ENCODE measurements at places on chromosomes 4 and X. TPM values are rescaled to one million over a fixed set of nuclear protein-coding genes. Genes with fewer than 3 reads are reported as not detected.

- no peak overlapping the region for H3K27ac ChIP-seq
- no peaks in the 10 kb centered on the region for H3K27me3 ChIP-seq
Observed at GRCh38 chrX:135581496-135581895, 61.0 kb downstream of the INTS6L start.

DNA sequence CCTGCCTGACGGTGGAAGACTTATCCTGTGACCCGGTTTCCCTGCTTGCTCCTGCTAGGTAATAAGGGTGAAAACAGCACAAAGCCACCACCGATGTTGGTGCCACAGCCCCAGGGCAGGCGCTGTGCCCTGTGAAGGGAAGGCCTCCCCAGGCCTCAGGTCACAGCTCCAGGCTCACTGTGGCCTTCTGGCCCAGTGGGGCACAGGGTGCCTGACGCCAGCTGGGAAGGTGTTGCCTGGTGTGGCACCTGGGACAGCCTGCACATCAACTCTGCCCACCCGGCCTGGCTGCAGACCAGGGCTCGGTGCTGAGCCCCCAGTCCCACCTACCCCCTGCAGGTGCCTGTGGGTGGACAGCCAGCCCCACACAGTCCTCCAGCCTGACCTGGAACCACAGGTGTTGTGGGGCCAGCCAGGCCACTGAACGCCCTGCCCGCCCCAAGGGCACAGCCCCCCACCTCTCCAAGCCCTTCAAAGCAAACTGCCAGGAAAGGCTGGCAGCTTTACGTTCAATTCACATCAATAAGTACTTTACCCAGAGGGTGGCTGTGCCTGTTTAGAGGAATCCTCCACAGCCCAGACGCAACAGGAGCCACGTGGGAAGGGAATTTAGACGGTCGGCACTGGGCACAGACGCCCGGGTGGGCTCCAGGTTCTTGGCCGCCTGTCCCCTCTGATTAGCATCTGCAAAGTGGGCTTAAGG is 54.3 kb downstream of the ZFYVE28 start:
- H3K4me1 ChIP-seq: no peaks in the 10 kb centered on the region
- DNase-seq: no peak
- H3K36me3 ChIP-seq: no peaks in the 10 kb centered on the region
- H3K4me3 ChIP-seq: peak overlapping the region; percentile 70
- H3K27ac ChIP-seq: peak overlapping the region; percentile 34

GRCh38 chr4:112296949-112297880 is at the start of gene ALPK1:
TSS of gene ALPK1 (plus strand) at chr4:112297369.
- no peak for DNase-seq
- peak within 1 kb of the TSS; percentile 90 for H3K4me3 ChIP-seq
- H3K36me3 ChIP-seq: no peaks in the 10 kb centered on the region
- H3K4me1 ChIP-seq: peaks cover 15% of the 10 kb centered on the region
- peak within 1 kb of the TSS; percentile 85 for H3K27ac ChIP-seq

- H3K27me3 ChIP-seq: no peaks in the 10 kb centered on the region
- no peaks in the 10 kb centered on the region for H3K4me1 ChIP-seq
- no peak overlapping the region for H3K27ac ChIP-seq
- peaks cover 11% of the 10 kb centered on the region for H3K36me3 ChIP-seq
Observed at GRCh38 chr4:81531410-81531809, 59.7 kb upstream of the RASGEF1B start.

DNA sequence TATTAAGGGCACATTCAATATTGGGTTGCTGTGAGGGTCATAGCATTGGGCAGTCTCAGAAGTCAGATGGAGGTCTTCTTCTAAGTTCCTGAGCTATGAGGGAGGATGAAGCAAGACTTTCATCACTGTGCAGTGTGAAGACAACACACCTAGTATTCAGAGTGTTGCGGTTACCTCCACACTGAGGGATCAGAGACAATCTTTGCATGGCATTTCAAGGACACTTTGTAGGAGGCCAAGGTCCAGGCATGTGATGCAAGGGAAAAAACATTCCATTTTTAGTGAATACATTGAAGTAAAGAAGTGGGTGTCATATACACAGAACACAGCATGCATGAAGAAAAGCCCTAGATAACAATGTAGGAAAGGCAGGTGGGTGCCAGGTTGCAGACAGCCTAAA is 481.2 kb upstream of the DIPK2B start:
- H3K4me3 ChIP-seq: no peak overlapping the region
- no peak for DNase-seq
- H3K36me3 ChIP-seq: no peaks in the 10 kb centered on the region
- peaks cover 3% of the 10 kb centered on the region for H3K27me3 ChIP-seq
- H3K4me1 ChIP-seq: no peaks in the 10 kb centered on the region

GRCh38 chrX:42175843-42176242 is 252.5 kb upstream of the CASK start:
- no peaks in the 10 kb centered on the region for H3K27me3 ChIP-seq
- H3K27ac ChIP-seq: no peak overlapping the region
- no peaks in the 10 kb centered on the region for H3K36me3 ChIP-seq

- H3K4me1 ChIP-seq: no peaks in the 10 kb centered on the region
- peaks cover 7% of the 10 kb centered on the region for H3K36me3 ChIP-seq
- no peak overlapping the region for H3K27ac ChIP-seq
- H3K4me3 ChIP-seq: no peak overlapping the region
- no peaks in the 10 kb centered on the region for H3K27me3 ChIP-seq
- DNase-seq: no peak
Observed at GRCh38 chrX:41779941-41780340, 56.0 kb downstream of the GPR82 start.

- H3K4me1 ChIP-seq: no peaks in the 10 kb centered on the region
- H3K27me3 ChIP-seq: no peaks in the 10 kb centered on the region
- DNase-seq: no peak
- no peak overlapping the region for H3K4me3 ChIP-seq
- no peak overlapping the region for H3K27ac ChIP-seq
Observed at GRCh38 chrX:10569946-10570345, 50.4 kb downstream of the MID1 start.

GRCh38 chr4:6891436-6892170 is 18.0 kb upstream of the TBC1D14 start:
- no peaks in the 10 kb centered on the region for H3K27me3 ChIP-seq
- peak overlapping the region; percentile 88 for H3K27ac ChIP-seq

PHOX2B gene
- total RNA-seq: not detected

- DNase-seq: no peak
- no peaks in the 10 kb centered on the region for H3K4me1 ChIP-seq
- no peaks in the 10 kb centered on the region for H3K27me3 ChIP-seq
Observed at GRCh38 chr4:44983083-44983482, 256.7 kb upstream of the GNPDA2 start.

GRCh38 chrX:139832718-139833309 is 100.0 kb downstream of the ATP11C start:
- no peak overlapping the region for H3K27ac ChIP-seq
- H3K4me1 ChIP-seq: peaks cover 20% of the 10 kb centered on the region

- H3K4me1 ChIP-seq: no peaks in the 10 kb centered on the region
- no peak overlapping the region for H3K4me3 ChIP-seq
- H3K36me3 ChIP-seq: no peaks in the 10 kb centered on the region
- DNase-seq: no peak
- no peaks in the 10 kb centered on the region for H3K27me3 ChIP-seq
- no peak overlapping the region for H3K27ac ChIP-seq
Observed at GRCh38 chr4:111269439-111269838, 646.6 kb upstream of the PITX2 start.

DNA sequence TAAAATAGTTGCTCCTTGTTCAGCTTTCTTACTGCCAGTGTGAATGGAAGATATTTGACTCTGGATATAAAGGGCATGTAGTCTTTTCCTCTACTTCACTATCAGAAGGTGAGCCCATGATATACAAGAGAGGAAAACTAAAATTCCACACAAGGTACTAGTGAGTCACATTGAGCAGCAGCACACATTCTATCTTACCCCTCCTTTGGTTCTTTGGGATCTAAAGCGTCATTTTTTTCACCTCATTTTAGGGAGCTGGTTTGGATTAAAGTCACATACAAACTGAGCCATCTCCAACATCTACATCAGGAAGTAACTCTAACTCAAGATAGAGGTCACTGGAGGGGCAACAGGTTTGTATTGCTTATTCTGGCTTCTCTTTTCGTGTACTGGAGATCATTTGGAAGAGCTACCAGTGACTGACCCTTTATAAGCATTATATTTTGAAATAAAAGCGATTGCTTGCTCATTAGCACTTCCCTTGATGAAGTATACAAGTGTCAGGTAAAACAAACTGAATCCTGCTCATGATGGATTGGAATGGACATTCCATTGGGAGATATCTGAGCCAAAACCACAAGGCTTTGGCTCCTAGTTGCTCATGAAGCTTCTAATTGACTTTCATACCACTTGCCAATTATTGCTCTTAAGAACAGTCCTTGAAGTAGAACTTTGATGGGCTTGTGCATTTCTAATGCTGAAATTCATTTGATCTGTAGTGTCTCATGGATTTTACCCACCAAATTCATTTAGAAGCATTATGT is 124.1 kb downstream of the SPCS3 start:
- no peaks in the 10 kb centered on the region for H3K4me1 ChIP-seq
- H3K4me3 ChIP-seq: no peak overlapping the region
- no peak overlapping the region for H3K27ac ChIP-seq
- H3K36me3 ChIP-seq: no peaks in the 10 kb centered on the region

GRCh38 chrX:72308209-72308565 is 2.5 kb upstream of the CITED1 start:
- peaks cover 52% of the 10 kb centered on the region for H3K27me3 ChIP-seq
- H3K36me3 ChIP-seq: no peaks in the 10 kb centered on the region
- H3K27ac ChIP-seq: no peak overlapping the region
- no peak for DNase-seq

DNA sequence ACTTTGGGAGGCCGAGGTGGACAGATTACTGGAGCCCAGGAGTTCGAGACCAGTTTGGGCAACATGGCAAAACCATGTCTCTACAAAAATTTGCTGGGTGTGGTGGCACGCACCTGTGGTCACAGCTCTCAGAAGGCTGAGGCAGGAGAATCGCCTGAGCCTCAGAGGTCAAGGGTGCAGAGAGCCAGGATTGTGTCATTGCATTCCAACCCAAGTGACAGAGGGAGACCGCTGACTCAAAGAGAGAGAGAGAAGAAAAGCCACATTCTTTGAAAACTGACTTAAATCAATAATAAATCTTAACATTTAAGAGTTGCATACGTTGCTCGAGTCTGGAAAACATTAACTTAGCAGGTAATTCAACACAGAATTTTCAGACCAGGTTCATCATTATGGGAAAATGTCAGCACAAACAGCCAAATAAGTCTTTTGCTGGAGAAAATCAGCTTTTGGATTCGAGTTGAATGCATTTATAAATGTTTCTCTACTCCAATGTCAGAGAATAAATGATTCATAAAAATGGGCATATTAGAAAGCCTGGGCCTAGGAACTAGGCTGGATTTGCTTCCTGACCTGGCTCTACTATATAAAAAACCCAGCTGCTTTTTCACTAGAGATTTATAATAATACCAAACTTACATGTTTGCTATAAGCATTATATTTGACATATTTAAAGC is 68.3 kb upstream of the RBPJ start:
- H3K27me3 ChIP-seq: peaks cover 2% of the 10 kb centered on the region
- no peaks in the 10 kb centered on the region for H3K36me3 ChIP-seq
- DNase-seq: no peak
- no peak overlapping the region for H3K27ac ChIP-seq
- no peak overlapping the region for H3K4me3 ChIP-seq
- no peaks in the 10 kb centered on the region for H3K4me1 ChIP-seq

DNA sequence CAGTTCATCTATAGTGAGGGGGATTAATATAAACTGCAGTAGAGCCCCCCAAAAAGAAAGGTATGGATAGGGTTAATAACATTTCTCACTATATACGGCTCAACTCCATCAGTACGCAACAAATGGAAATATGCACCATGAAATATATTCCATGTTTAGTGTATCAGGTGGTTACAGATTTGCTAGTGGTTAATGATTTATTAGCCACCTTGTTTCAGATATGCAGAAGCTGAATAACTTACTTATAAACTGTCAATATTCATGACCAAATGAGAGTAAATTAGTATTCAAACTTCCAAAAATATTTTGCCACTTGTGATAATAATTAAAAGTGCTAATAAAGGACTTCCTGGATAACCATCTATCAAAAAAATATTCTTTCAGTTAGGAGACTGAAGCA is 14.8 kb downstream of the AMTN start:
- H3K4me3 ChIP-seq: no peak overlapping the region
- H3K4me1 ChIP-seq: no peaks in the 10 kb centered on the region
- no peak overlapping the region for H3K27ac ChIP-seq
- H3K36me3 ChIP-seq: no peaks in the 10 kb centered on the region
- DNase-seq: no peak

DNA sequence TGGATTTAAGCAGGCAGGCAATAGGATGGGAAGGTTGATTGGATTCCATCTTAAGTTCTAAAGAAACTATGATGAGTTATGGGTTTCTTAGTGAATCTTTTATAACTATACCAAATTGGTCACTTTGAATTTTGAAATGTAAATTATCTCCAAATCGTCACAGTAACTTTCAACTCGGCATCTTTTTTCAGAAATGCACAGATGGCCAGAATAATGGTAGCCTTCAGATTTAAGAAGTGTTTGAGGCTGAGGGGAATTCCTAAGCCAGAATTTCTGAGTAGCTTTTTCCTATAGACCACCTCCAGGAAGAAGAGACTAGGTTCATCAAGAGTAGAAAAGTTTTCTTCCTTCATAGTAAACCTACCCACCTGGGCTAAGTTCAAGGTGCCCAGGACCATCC is 663.7 kb upstream of the TENM3 start:
- H3K27ac ChIP-seq: no peak overlapping the region
- H3K4me3 ChIP-seq: no peak overlapping the region
- no peaks in the 10 kb centered on the region for H3K36me3 ChIP-seq
- no peaks in the 10 kb centered on the region for H3K4me1 ChIP-seq

WDR19 gene
- total RNA-seq: 14.2 TPM

DNA sequence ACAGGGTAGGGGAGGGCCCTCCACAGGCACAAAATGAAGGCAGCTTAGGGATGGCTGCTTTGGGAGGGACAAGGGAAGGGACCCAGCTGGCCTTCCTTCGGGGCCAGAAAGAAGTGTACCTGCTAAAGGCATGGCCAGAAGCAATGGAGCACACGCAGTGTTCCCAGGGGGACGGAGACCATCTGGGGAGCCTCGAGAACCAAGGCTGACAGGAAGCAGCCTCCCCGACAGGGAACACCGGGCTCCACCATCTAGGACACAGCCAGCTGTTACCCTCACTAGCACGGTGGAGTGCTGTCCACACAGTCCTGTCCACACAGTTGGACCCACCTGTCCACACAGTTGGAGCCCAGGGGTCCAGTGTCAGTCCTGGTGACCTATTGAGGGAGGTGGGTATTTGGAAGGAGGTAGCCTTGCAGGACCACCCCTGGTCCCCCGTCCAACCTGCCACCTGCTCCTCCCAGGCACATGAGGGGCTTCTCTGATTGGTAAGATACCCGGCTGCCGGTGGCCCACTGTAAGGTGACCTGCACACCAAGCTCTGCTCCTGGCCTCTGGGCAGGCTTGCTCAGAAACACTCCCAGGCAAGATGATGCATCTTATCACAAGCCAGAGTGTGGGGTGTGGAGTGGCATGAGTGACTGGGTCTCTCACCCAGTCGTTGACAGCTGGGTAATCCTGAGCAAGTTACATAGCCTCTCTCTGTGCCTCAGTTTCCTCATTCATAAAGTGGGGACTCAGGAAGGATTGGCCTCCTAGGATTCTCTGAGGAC is 20.5 kb upstream of the AFAP1 start:
- H3K27ac ChIP-seq: peak overlapping the region; percentile 74
- DNase-seq: no peak
- H3K4me3 ChIP-seq: no peak overlapping the region
- peaks cover 1% of the 10 kb centered on the region for H3K36me3 ChIP-seq
- H3K27me3 ChIP-seq: peaks cover 16% of the 10 kb centered on the region
- peaks cover 27% of the 10 kb centered on the region for H3K4me1 ChIP-seq

Measured in activated naive CD8-positive, alpha-beta T cell treated with anti-CD3 and anti-CD28 coated beads, Interleukin-2, amount 10 ng/mL, durations not matched to agents 7 days and 5 days (primary cell).